HT-29 (cell line): ENCODE measurements at places on chromosomes 7 and 10. TPM values are rescaled to one million over a fixed set of nuclear protein-coding genes. Genes with fewer than 3 reads are reported as not detected.

The C10orf90 gene
- total RNA-seq = not detected in 2 replicates

The LBX1 gene
- not detected in 2 replicates for total RNA-seq

The NAT16 gene
- 0.13 TPM in 2 replicates for total RNA-seq

The VWC2 gene
- total RNA-seq = not detected in 2 replicates

The FGFBP3 gene
- 0.92 and 0.94 TPM in 2 replicates for total RNA-seq

The CRHR2 gene
- total RNA-seq = not detected in 2 replicates

The ABHD11 gene
- total RNA-seq = 226 and 243 TPM in 2 replicates

The THNSL1 gene
- total RNA-seq = 1.5 and 2.0 TPM in 2 replicates
